ENCODE measurements at places on chromosomes 1 and 21.

GRCh38 chr1:77781683-77782082 is 2.2 kb downstream of the MIGA1 start:
- no peak for DNase-seq

DNA sequence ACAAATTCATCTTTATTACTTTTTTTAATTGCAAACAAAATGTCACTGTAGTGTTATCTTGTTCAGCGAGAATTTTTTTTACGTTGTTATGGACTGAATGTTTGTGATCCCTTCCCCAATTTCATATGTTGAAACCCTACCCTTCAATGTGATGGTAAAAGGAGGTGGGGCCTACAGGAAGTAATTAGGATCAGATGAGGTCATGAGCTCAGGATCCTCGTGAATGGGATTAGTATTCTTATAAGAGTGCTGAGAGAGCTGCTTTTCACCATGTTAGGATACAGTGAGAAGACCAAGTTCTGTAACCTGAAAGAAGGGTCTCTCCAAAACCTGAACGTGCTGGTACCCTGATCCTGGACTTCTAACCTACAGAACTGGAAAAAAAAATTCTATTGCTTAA is 646.0 kb upstream of the TMPRSS15 start:
- DNase-seq, result no peak

DNA sequence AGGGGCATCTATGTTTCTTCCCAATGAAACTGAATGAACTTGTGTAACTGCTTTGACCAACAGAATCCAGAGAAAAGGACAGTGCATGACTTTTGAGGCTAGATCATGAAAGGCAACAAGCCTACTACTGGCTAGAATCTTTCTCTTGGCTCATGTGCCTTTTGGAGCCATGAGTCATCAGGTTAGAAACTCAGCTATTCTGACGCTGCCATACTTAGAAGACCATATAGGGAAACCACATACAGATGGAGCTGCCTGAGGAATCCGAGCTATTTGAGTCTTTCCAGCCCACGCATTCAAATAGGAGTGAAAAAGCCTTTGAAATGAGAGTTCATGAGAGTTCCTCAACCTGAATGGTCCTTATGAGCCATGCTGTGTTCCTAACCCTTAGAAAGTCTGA is 738.5 kb upstream of the CHRM3 start:
- DNase-seq, result no peak

DNA sequence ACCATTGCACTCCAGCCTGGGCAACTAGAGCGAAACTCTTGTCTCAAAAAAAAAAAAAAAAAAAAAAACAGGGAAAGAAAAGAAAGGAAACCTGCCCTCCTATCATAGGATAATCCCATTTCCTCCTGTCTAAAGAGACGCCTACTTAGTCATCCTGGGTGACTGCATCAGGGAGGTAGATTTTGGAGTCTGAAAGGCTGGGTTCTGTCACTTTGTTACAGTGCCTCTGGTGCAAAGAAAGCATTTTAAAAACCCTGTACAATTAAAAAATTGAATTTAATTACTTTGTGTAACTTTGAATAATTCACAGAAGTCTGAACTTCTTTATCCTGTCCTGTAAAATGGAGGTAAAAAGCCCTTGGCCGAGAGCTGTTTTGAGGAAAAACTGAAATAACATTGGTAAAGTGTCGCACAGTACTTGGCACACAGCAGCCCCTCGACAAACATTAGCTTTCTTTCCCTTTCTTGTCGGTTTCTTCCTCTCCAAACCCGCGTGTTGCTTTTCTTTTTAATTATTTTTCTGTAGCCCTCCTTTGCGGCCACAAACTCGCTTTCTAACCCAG is 657 bp upstream of the HDAC1 start:
- no peak for DNase-seq

GRCh38 chr1:185292237-185292636 is 24.8 kb downstream of the IVNS1ABP start:
- DNase-seq, result no peak

GRCh38 chr21:16420031-16420724 is 690.4 kb downstream of the USP25 start:
- DNase-seq, result peak; percentile 33

DNA sequence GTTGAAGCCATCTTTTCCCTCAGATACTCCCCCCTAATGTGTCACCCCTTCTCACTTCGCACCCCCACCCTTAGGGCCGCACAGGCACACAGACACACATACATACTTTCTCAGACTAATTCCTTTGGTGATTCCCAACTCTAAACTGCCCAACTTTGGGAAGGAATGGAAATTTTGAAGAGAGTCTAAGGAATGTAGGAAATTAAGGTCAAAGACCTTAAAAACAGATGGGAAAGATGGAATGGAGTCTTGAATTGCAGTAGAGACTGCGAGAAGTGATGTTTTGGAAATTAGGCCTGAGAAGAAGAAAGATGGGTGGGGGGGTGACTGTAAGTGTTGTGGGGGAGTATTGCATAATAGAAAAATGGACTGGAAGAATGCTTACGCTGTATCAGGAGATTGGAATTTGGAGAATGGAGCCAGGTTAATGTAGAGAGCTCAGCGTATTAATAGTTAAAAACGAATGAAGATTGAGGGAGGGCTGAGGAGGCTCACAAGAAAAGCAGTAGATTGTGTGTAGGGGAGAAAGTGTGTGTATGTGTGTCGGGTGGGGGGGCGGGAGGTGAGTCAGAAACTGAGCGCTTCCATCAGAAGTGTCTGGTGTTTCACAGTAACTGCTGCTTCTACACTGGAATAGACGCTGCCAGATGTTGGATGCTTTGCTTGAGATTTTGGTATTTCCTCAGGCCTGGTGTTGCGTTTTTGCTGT is 1.7 kb downstream of the PIP5K1A start:
- DNase-seq, result no peak

DNA sequence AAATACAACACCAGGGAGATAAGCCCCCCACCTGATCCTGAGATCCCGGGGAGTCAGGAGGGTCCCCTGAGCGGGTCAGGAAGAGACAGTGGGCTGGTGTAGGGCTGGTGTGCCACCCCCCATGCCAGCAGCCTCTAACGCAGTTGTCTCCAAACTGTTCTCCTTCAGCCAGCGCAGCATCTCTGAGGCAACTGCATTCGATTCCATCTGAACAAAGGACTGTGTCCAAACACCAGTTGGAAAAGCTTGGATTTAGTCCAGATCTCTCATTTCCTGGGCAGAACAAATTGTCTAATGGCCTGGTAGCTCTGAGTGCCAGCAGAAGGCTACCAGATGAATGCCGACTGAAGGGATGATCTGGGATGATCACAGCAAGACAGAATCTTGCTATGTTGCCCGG is 44.1 kb upstream of the EIF4G3 start:
- no peak for DNase-seq

- DNase-seq, result no peak
Measured at GRCh38 chr1:25072461-25072860, 142.4 kb upstream of the RUNX3 start.

- DNase-seq, result no peak
Measured at GRCh38 chr1:77342745-77343144, 60.9 kb downstream of the AK5 start.

GRCh38 chr1:184953600-184954219 is 20.6 kb downstream of the NIBAN1 start:
- DNase-seq, result no peak

GRCh38 chr1:226975259-226976250 is 35.5 kb downstream of the COQ8A start:
- DNase-seq, result peak; percentile 82

DNA sequence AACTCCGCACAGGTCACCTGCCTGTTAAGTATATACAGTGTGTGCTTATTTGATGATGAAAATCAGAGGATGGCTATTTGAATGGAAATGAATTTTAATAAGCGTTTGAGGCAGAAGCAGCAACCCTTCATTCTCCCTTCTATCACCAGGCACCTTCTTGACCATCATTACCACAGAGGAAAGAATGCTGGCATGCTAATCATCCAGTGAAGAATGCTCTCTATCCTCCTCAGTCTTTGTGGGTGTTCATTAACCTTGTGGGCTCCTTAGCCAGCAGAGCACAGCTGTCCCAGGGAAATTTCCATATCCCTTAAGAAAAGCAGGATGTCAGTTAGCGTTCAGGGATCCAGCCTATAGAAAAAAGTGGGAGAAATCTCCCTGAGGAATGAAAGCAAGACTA is 428.0 kb upstream of the CAMK1G start:
- DNase-seq, result no peak

DNA sequence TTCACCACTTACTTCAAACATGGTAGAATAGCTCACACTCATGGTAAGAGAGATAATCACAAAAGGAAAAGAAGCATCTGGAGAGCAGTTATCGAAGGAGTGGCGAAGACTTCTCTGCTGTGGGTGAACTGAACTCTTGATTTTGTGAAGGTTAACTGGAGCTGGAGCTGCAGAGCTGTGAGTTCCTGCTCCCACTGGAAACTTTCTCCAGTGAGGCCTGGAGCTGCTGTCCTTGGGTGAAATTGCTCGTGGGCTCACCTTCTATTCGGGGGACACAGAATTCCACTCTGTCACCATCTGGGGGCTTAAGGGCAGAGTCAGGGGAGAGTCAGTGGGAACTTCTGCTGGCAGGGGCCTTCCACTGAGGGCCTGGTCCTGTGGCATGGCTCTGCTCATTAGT is 45.9 kb downstream of the MAB21L3 start:
- DNase-seq, result no peak

GRCh38 chr1:40318970-40319621 is 2.0 kb upstream of the COL9A2 start:
- no peak for DNase-seq

DNA sequence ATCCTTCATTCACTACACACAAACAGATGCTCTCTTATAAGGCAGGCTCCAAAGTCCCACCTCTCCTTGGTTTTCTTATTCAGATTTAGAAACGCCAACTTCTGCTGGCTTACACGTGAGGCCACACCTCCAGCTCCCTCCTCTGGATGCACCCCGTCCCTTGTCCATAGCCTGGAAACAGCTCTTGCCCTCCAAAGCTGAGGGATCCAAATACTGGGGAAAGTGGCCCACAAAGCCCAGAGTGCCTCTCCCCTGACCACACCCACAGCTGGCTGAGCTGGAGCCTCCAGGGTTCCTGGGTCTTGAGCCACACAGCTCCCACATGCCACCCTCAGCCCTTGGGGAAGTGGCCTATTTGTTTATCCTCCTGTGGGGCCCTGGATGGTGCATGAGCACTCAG is 4.5 kb downstream of the LAD1 start:
- no peak for DNase-seq

DNA sequence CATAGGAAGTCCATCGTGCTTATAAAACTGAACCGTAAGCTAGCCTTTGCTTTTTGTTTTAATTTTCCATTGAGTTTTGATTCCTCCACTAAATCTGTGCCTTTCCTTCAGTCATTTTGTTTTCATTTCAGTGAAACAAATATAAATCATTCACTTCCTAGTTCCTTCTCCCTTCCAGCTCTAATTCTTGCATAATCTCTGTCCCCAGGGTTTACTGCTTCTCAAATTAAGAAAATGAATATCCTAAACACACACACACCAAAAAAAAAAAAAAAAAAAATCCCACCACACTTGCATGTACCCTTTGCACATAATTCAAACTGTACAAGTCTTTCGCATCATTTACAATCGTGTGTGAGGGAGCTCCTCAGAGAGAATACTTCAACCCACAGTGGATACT is 6.8 kb downstream of the KCNH1 start:
- DNase-seq, result no peak

DNA sequence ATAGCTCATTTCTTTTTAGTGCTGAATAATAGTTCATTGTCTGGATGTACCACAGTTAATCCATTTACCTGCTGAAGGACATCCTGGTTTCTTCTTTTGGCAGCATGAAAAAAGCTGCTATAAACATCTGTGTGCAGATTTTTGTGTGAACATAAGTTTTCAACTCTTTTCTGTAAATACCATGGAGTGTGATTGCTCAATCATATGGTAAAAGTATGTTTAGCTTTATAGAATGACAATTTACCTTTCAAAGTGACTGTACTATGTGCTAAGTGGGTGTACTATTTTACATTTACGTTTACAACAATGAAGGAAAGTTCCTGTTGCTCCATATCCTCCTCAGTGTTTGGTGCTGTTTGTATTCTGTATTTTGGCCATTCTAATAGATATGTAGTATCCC is 49.0 kb downstream of the RUNX3 start:
- DNase-seq, result no peak

DNA sequence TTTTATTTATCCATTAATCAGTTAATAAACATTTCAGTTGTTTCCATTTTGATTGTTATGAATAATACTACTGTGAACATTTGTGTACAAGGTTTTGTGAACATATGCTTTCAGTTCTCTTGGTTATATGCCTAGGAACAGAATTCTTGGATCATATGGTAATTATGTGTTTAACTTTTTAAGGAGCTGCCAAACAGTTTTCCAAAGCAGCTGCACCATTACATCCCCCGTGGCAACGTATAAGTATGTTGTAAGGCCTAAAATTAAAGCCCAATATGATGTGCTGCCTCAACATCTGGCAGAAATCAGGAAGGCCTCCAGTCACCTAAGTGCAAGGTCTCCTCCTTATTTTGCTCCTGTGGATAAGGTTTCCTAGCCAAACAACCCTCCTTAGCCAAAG is 235.6 kb upstream of the CACYBP start:
- no peak for DNase-seq

GRCh38 chr21:19535356-19535755 is 1131.8 kb upstream of the TMPRSS15 start:
- no peak for DNase-seq

GRCh38 chr1:76940571-76941335 is 73.5 kb downstream of the ST6GALNAC5 start:
- no peak for DNase-seq

DNA sequence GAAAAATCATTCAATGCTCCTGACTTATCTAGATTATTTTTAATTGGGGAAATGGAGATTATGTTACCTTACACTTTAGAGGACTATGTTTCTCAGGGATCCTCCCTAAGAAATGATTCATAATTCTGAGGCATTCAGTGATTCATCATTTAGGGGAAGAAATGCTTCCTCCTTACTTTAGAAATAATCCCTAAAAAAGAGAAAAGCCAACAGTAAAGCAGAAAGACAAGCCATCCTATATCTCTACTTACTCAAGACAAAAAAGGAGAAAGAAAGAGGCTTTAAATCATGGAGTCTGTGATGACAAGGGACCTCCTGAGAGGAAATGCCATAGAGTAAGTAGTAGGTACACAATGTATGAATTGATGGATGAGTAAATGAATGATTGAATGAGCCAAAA is 137.0 kb downstream of the BRINP2 start:
- DNase-seq, result no peak

- no peak for DNase-seq
Measured at GRCh38 chr21:16186742-16187141, 457.0 kb downstream of the USP25 start.

GRCh38 chr1:50424045-50424883 is 1.0 kb upstream of the DMRTA2 start:
- DNase-seq, result no peak
